T47D (cell line): ENCODE measurements at places on chromosomes 7 and 10.

GRCh38 chr10:58963101-58963534 lies 213.3 kb upstream of the PHYHIPL start:
- no peak for DNase-seq

- no peak for DNase-seq
Observed at GRCh38 chr10:12207114-12207513, 11.1 kb downstream of the CDC123 start.

DNA sequence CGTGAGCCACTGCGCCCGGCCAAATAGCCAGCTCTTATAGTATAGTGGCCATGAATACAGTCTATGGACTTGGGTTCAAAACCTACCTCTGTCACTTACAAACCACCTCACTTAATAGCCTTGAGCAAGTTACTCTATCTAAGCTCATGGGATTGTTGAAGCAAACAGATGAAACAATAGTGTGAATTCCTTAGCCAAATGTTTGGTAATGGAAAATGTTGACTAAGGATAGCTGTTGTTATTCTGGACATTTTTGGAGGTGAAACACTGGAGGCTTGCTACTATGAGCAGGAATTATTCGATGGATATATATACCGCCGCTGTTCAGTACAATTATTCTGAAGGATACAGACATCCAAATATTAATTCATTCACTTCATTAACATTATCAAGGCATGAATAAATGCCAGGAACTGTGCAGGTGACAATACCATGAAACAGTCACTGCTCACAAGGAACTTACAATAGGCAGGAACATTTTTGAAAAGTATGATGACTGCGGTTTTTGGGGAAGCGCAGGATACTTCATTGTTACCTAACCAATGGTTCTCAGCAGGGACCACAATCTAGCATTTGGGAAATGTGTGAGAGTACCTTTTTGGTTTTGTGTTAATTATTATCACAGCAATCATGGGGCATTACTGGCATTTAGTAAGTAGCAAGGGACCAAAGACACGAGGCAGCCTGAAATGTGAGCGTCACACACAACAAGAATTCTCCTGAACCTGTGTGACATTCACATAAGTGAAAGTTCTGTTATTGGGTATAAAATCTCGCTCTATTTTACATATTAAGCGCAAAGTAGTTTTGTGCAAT lies 55.7 kb downstream of the CUBN start:
- no peak for DNase-seq

- DNase-seq, result no peak
Observed at GRCh38 chr7:154569916-154570315, 433.0 kb downstream of the PAXIP1 start.

DNA sequence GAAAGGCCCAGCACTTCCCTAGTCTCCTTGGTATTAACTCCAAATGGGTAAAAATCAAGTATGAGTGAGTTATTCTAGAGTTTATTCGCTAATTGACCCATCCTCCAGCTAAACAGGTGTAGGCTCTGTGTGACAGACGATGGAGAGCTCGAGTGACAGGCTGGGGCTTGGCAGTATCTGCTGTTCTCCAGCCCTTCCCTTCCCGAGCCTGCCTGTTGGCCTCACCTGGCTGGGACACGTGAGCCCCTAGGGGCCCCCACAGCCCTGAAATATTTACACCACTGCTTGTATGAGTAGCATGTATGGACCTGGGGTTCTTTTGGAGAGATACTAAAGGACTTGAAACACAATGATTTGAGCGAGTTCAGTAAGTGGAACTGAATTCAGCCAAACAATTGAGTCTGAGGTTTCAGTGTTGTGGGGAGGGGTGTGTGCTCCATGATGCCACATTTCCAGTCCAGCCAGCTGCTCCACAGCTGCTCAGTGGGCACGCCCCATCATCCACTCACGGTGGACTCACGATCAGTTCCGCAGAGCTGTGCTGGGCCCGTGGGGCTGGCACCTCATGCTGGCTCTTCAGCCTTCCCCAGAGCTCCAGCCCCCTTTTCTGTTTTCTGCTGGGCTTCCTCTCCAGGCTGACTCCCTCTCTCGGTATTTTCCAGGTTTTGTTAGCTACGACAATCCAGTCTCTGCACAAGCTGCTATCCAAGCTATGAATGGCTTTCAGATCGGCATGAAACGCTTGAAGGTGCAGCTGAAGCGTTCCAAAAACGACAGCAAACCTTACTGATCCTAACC lies 283.0 kb downstream of the USP6NL start:
- DNase-seq, result no peak

GRCh38 chr7:93736668-93737369 lies 153.7 kb downstream of the TFPI2 start:
- DNase-seq, result no peak

DNA sequence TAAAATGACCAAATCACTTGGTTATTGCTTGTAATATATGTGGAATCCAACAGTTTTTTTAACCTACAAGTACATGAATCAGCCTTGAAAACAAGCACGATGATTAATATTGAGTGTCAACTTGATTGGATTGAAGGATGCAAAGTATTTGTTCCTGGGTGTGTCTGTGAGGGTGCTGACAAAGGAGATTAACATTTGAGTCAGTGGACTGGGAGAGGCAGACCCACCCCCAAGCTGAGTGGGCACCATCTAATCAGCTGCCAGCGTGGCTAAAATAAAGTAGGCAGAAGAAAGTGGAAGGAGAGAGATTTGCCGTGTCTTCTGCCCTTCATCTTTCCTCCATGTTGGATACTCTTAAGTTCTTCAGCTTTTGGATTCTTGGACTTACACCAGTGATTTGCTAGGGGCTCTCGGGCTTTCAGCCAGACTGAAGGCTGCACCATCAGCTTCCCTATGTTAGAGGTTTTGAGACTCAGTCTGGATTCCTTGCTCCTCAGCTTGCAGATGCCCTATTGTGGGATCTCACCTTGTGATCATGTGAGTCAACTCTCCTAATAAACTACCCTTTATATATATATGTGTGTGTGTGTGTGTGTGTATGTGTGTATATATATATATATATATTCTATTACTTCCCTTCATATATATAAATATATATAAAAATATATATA lies 118.4 kb upstream of the WDR11 start:
- DNase-seq, result no peak

- no peak for DNase-seq
Observed at GRCh38 chr10:130631142-130632096, 495.2 kb downstream of the GLRX3 start.
